Fibroblast of skin of right quadriceps (primary cell): ENCODE measurements at places on chromosomes 4 and X.

DNA sequence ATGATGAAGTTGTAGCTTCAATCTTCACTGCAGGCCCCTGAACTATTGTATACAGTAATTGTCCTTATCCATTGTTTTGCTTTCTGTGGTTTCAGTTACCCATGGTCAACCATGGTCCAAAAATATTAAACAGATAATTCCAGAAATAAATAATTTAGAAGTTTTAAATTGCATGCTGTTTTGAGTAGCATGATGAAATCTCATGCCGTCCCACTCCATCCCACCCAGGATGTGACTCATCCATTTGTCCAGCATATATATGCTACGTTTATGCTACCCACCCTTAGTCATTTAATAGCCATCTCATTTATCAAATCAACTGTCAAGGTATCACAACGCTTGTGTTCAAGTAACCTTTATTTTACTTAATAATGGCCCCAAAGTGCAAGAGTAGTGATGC lies 34.5 kb downstream of the IQCM start:
- peak; percentile 74 for DNase-seq

DNA sequence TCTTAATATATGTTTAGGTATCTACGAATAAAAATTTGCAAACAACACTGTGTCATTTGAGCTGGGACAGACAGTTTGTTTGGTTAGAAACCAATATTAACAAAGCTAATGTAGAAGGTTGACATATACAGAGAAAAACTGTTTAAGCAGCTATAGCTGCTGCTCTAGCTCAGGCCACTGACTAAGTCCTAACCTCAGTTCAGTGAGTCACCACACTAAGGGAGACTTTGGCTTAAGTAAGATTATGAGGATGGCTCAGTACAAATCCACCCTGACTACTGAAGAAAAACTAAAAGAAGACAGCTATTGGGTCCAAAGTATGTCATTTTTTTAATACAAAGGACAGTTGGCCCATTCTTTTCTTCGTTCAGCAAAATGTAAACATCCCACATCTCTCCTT lies 717.3 kb upstream of the ACTRT1 start:
- peak; percentile 5 for DNase-seq

DNA sequence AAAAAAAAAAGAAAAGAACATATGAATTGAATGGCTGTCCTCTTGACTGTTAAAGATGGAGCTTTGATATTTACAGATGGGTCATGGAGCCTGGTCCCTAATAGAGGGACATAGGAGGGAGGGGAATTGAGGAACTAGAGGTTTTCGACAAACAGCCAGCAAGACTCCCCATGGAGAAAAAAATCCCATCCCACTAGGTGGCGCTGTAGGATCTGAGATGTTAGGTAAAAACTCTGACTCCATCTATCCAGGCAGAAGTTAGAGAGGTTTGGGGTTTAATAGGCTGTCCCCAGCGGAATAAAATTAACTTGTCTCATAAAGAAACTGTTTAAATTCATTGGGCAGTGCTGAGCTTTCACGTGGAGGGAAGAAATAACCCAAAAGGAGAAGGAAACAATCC lies 45.9 kb downstream of the HMGB2 start:
- peak; percentile 55 for DNase-seq

DNA sequence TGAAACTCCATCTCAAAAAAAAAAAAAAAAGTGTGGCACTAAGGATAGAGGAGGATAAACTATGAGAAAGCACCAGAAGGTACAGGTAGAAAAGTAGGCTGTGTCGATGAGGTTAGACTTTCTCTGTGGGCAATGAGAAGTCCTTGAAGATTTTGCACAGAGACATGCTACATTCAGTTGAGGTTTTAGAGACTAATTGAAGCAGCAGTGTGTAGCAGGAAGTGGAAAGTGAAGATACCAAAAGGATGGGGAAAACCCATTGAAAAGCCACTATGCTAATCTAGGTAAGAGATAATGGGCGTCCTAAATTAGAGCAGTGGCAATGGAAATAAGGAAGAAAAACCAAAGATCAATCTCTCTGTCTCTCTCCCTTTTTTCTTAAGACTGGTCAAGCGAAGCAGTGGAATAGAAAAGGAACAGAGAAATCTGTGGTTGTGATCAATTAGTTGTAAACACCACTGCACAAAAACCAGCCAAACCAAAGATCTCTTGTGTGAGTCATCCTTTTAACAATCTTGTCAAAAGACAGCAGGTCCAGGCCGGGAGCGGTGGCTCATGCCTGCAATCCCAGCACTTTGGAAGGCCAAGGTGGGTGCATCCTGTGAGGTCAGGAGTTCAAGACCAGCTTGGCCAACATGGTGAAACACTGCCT lies 3.5 kb downstream of the SPINK2 start:
- no peak for DNase-seq

GRCh38 chr4:155509555-155509954 lies 132.8 kb upstream of the MAP9 start:
- peak; percentile 43 for DNase-seq

DNA sequence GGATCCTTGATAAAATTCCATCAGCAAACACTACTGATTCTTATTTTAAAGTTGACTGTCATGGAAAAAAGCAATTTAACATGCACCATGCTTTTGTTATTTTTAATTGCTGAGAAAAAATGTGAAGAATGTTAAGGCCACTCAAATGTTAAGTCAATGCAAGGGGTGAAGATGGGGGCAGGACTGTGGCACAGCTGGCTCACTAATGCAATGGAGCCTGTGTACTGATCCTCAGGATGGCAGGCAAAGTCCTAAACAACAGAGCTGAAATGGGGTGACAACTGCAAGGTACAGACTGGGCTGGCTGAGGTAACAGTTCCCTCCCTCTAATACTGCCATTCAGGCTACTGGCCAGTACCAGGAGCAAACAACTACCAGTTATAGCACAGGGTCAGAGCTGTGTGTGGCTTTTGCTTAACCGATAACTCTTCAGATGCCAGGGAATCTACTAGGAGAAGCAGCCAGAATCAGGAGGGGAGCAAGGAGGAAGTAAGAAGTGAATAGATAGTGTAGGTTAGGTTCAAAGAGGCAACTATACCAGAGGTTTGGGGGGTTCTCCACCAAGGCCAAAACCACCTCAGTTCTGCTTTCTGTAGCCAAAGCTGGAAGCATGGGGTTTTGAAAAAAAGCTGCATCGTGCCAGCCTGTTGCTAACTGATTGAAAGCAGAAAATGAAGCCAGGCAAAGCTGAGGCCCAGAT lies 372.6 kb downstream of the OPHN1 start:
- no peak for DNase-seq

DNA sequence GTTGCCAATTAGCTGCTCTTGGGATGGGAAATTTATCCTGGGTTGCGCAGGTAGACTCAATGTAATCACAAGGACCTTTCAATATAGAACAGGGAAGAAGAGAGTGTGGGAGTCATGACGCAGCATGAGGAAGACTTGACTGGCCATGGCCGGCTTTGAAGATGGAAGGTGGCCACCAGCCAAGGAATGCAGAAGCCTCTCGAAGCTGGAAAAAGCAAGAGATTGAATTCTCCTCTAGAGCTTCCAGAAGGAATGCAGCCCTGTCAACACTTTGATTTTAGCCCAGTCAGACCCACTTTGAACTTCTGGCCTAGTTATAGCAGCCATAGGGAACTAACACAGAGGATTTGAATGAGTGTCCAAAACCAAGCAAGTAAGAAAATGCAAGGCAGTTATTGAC lies 14.7 kb upstream of the SH3KBP1 start:
- DNase-seq = peak; percentile 57

DNA sequence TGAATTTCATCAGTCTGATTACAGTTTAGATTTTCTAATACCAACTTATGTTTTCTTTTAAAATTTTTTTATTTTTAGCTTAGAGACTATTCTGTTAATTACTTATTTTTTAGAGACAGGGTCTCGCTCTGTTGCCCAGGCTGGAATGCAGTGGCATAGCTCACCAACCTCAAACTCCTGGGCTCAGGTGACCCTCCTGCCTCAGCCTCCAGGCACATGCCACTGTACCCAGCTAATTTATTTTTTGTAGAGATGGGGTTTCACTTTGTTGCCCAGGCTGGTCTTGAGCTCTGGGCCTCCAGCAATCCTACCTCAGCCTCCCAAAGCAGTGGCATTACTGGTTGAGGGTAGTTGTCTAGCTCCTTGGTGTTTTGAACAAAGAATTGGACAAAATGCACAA lies 102.0 kb downstream of the KLHL8 start:
- no peak for DNase-seq
